Stimulated activated CD8-positive, alpha-beta memory T cell treated with anti-CD3 and anti-CD28 coated beads, Interleukin-7, amount 100 ng/mL, for 1 hour (primary cell): ENCODE measurements at places on chromosomes 2 and 18.

DNA sequence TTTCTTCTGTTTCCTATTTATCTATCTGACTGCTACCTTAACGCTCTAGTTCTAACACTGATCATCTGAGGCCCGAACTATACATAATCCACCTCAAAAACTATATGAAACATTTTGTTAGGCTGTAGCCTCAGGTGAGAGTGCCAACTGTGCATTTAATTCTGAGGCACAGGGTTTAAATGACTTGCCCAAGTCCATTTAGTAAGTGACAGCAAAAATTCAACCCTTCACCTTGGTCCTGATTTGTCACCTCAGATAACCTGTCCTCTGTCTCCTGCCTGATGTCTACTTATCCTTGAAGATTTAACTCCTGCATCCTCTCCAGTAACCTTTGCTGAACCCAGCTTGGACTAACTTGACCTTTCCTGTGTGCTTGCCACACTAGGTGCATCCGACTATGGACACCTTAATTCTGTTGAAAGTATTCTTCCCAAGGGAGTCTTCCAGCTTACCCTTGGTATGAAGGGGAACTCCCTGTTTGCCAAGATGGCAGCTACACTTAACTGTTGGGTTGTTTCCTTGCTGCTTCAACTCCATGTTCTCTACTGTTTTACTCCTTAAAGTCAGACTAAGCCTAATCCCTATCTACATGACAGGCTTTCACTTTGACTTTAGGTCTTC, 23.5 kb downstream of the CD302 start:
- no peak for DNase-seq

- DNase-seq = no peak
Observed at GRCh38 chr2:233862261-233862768, 5.9 kb downstream of the MSL3B start.

DNA sequence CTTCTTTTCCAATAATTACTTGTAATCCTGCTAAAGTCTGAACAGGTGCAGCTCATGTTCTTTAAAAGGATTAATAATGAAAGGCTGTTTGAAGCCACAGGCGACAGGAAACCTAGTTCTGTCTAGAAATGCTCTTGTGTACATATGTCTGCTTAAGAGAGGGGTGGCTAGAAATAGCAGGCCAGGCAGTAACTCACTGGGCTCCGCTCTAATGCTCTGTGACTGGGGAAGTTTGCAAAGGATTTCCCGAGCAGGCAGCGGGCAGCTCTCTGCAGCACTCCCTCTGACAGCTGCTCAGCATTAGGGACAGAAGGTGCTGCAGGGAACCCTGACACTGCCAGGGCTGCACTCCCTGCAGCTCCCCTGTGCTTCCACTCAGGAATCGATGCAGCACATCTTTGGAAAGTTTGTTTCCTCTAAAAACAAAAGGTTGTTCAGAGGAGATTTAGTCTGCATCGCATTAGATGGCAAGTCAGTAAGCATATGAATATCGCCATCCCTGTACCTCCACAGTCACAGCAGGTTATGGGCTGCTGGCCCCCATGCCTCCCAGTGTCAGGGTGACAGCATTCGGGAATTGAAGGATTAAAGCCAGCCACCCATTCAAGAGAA, 33.1 kb upstream of the TTC39C start:
- DNase-seq = no peak

DNA sequence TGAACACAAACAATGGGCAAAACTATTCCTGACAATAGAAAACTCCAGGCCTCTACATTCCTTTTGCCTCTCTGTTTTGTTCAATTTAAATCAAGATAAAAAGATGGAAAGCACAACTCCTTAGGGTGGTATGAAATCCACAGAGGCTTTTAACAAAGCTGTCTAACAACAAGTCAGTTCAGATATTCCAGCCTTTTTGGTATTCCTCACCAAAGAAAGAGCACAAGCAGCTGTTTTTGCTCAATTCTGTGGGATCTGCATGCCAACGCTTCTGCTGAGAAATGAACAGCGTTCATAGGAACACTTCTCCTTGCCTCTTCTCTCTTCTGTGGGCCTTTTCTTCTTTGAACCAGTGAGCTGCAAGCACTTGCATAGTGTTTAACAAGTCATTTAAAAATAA, 411.6 kb upstream of the TCF4 start:
- DNase-seq = no peak

- no peak for DNase-seq
Observed at GRCh38 chr2:159285433-159285832, 1.1 kb downstream of the WDSUB1 start.

- no peak for DNase-seq
Observed at GRCh38 chr2:193469251-193469650, 1274.5 kb upstream of the TMEFF2 start.

GRCh38 chr2:164934401-164935117, 20.8 kb downstream of the SLC38A11 start:
- no peak for DNase-seq

DNA sequence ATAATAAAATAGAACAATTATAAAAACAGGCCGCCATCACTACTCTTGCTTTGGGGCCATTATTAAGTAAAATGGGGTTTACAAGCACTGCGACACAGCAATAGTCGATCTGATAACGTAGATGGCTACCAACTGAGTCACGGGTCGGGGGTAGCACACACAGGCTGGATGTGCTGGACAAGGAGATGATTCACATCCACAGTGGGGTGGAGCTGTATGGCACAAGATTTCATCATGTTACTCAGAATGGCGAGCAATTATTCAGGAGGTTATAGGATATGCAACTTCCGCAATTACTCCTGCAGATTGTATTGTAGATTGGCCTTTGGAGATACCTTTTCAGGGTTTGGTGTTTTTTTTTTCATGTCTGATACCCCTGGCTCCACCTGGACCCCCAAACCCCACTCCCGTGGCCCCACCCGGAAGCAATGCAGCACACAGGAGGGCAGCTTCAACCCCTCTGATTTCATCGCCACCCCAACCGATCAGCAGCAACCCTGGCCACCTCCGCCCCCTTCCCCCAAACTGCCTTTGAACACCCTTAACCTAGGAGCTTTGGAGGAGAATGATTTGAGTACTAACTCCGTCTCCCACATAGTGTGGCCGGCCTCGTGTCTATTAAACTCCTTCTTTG, 21.4 kb upstream of the MLPH start:
- no peak for DNase-seq

DNA sequence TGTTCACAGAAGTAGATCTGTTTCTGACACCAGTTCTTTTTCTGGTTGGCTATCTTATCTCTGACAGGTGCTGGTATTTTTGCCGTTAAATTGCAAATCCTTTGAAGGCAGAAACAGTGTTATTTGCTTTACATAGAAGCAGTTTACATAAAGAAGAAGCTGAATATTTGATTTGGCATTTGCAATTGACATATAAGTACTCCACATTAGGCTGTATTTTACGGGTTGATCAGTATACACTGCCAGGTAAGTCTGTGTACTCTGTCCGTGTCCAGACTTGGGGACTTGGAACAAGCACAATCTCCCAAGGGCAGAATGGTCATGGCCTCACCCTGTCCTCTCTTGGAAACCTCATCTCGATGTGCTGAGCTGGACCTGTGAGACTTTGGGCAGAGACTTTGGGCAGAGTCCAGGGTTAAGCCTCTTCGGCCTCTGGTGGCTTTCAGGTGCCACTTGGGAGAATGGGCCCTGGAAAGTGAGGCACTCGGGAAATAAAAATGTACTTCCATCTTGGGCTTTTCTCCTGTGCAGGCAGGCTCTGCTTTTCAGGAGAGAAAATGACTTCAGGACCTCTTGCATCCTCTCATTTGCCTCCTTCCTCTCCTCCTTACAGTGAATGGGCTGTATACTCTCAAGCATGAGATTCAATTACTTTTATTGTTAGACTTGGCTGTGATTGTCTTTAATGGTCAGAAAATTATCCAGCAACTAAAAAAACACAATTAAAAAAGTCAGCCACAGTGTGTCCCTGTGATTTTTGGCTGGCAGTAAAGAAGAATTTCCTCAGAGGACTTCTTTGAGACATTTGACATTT, 108.5 kb downstream of the RAPGEF4 start:
- no peak for DNase-seq

DNA sequence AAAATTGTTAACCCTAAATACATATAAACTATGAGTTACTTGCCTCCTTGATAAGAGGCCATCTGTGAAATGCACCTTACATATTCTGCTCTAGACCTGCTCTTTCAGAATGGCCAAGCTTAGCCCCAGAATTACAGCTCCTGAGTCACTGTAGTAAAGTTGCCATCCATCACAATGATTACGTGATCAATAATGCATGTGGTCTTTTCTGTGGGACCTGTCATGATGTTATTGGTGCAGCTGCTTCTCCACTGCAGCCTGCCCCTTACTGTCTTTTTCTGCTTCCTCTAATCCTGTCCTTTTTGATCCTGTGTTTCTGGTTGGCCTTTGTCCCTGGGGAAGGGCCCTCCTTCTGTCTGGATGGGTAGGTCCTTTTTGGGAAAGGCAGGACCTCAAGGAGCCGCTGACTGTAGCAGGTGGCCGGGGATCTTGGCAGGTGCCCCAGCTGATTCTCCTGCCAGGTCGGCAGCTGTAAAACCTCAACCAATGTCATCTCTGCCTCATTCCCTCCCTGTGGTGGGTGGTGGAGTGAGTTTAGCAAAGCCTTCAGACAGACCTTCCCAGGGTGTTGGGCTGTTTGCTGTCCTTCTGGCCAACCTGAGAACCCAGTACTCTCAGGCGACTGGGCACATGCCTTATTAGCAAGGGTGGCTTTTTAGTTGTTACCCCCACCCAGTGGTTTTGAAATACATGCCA, 126.2 kb upstream of the EML6 start:
- no peak for DNase-seq

DNA sequence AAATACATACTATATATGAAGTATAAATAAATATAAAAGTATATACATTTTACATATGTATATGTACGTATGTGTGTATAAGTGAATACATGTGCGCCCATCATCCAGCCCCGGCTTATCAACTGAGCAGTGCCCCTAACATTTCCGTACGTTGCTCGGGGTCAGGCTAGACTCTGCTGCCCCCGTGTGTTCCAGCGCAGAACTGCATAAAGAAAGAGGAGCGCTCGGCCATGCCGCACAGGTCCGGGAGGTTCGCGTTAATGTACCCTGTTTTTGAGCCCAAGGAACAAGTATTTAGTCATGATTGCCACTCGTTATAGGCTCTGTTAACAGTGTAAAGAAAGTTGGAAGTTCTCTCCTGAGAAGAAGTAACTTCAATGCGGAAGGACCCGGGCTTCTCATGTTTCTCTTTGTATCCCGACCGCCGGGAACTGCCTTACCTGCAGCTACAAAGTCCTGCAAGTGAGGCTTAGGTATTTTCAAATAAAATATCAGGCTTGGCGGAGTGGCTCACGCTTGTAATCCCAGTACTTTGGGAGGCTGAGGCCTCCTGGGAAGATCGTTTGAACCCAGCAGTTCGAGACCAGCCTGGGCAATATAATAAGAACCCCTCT, 55.7 kb downstream of the CD8B2 start:
- DNase-seq = peak; percentile 58

DNA sequence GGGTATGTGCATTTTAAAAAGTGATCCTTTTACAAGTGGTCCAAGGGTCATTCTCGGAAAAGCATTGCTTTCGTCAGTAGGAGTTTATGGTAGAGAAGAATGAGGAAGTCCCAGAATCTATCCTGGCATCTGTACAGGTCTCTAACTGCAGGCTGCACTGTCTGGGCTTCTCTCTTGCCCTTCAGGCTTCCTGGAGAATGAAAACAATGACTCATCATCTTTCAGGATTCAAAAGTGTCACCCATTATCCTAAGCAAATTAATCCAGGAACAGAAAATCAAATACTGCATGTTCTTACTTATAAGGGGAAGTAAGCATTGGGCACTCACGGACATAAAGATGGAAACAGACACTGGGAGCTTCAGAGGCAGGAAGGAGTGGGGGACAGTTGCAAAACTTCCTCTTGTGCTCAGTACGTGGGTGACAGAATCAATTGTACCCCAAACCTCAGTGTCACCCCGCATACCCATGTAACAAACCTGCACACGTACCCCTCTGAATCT, 60.2 kb upstream of the TXNDC2 start:
- DNase-seq = no peak

DNA sequence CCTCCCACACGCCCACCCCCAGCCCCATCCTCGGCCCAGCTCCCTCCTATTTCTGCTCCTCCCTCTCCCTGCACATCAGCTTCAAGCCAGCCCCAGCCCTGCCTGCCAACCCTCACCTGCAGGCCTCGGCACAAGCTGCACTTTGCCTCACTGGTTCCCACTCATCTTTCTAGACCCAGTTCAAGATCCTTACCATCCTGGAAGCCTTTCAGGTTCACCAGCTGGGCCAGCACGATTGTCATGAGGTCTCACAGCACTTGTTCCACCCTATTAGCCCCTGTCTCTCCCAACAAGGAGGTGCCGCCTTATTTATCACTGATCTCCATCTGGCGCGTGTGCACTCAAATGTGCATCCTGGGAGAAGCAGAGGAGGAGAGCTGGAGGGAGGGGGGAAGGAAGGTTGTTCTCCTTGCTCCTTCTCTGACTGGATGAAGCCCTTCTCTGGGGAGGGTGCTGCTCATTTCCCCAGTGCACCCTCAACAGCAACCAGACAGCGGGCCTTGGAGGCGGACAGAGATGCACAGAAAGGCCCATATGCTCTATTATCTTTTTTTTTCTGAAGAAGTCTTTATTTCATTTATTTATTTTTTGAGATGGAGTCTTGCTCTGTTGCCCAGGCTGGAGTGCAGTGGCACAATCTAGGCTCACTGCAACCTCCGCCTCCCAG, 15.5 kb upstream of the BIN1 start:
- no peak for DNase-seq

DNA sequence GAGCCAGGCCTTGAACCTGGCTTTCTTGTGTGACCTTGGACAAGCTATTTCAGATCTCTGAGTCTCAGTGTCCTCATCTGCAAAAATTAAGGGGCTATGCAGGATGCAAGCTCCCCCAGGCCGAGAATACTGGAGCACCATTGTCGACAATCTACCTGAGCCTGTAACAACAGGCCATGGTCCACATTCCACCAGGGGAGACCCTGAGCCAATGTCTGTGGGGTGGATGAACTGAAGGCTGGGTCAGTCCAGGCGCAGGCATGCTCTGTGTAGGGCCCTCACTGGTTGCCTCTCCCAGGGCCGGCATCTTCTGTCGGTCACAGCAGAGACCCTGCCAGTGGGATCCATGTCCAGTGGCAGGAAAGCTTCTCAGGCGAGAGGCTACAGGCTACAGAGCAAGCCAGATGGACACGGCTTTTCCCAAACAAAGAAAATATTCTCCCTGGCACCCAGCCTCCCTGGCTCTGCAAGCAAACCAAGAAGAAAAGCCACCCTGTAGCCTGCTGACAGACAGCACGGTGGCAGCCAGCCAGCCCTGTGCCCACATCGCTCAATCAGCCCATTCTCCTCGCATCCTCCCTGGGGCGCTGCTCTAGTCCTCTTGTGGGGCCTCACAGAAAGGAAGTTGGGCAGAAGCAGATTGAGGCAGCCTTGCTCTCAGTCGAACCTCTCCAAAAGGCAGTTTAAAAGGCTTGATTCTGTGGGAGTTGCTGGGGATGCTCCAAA, 48.7 kb upstream of the FZD7 start:
- DNase-seq = no peak

GRCh38 chr2:177001334-177001733, 211.3 kb upstream of the HNRNPA3 start:
- no peak for DNase-seq

DNA sequence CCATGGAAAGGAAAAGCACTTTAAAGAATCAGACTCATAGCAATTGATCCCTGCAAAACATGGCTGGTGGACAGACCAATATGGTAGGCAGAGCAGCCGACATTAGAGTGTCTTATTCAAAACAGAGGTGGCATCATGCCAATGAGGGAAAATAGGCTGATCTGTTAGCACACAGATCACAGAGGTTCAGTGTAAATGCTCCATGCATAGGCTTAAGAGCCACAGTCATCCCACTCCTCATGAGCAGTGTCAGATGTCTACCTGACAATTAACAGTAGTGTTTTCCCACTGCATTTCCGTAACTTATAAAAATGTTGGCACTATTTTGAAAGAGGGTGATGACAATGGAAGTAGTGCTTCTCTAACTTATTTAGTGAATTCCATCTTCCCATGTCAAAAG, 86.7 kb downstream of the SPATS2L start:
- DNase-seq = no peak
